Natural killer cell treated with Interleukin-12 subunit alpha and Interleukin-12 subunit beta and Interleukin-15 and Interleukin-18, amount 100 ng/mL, for 72 hours (primary cell): ENCODE measurements at places on chromosomes 2 and 18.
A peak's percentile ranks its signal among the peaks of the same experiment; 100 is the strongest.

- no peak for DNase-seq
Measured at GRCh38 chr2:209721497-209721896, 50.1 kb upstream of the UNC80 start.

DNA sequence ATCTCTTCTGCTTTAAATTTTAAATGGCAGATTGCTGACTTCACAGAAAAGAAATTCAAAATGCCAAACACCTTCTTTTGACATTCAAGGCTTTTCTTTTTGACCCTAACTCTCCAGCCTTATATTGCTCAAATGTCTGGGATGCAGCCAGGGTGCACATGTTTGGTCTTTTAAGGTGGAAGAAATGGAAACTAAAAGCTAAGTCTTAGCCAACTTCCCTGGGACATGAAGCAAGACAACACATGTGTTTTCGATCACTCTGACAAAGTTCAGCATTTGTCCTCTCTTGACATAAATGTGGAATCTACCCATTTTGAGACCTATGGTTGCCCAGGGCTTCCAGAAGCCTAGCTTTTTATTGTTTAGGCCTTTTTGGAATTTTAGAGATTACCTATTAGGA lies 161.6 kb downstream of the RDH14 start:
- DNase-seq, result no peak

DNA sequence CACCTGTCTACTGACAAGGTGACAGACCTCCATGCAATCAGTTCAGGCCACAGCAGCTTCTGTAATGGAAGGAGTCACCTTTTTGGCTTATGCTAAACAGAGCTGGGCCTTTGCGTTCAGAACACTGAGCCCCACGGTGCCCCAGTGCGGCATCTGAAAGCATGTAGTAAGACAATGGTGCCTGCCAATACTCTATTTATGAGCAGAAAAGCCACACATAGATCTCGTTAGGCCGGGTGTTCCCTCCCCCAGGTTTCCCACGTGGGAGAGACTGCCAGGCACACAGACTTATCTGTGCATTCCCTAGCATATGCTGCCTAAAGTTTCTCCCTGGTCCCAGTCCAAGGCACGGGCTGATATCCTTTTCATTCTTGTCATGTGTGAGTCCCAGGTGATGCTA lies 150.9 kb downstream of the ACTR3 start:
- DNase-seq, result no peak

GRCh38 chr2:35033748-35034147 lies 1321.8 kb upstream of the CRIM1 start:
- no peak for DNase-seq

GRCh38 chr2:70472221-70472890 lies 81.3 kb downstream of the TGFA start:
- no peak for DNase-seq

DNA sequence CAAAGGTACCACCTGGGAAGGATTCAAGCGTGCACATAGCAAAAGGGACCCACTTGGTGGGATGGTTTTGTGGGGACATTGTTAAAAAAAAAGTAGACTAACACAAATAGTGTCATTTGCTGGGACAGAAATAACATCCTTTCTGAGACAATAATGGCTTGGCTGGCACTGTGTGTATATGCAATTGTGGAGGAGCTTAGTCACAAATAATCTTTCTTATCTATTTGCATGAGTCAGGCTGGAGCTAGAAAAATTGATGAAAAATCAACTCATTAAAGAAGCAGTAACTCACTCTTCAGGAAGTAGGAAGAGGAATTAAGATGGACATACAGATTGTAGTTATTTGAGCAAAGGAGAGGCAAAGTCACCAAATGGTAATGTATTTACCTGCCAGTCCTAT lies 29.5 kb upstream of the ITGB6 start:
- no peak for DNase-seq

DNA sequence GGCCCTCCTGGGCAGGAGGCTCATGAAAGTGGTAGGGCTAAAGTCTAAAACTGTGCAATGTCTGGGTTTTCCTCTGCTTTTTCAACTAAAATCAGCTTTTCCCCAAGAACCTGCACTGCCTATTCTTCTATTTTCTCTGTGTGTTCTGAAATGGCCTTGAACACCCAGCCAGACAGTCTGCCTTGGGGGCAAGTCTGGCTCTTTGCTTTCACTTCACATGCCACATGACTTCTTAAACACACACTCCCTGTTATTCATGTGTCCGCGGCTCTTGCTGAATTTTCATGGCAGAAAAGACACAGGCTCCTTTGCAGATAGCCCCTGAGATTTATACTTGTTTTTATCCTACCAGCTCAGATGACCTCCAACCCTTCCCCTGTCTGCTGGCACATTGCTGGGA lies 10.6 kb upstream of the RPIA start:
- DNase-seq, result no peak

GRCh38 chr2:37084797-37085196 lies 479 bp downstream of the GPATCH11 start:
- no peak for DNase-seq

DNA sequence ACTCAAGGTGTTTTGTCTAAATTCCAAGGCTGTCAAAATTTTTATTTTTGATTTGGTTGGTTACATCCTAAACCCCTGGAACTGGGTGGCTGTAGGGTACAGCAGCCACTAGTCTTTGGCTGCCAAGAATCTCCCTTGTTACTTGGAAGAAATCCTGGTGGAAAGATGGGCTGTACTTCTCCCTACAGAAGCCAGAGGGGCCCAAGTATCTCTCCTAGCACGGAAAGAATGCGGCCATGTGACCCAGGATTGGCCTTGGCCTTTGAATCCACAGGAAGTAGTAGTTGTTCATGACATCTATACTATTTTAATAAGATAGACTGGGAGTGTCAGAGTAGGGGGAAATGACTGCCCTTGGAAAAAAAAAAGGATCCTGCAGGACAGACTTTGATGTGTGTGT lies 54.4 kb upstream of the MYO3B start:
- DNase-seq, result no peak

- DNase-seq, result no peak
Measured at GRCh38 chr2:187003038-187003554, 154.1 kb upstream of the ZSWIM2 start.

DNA sequence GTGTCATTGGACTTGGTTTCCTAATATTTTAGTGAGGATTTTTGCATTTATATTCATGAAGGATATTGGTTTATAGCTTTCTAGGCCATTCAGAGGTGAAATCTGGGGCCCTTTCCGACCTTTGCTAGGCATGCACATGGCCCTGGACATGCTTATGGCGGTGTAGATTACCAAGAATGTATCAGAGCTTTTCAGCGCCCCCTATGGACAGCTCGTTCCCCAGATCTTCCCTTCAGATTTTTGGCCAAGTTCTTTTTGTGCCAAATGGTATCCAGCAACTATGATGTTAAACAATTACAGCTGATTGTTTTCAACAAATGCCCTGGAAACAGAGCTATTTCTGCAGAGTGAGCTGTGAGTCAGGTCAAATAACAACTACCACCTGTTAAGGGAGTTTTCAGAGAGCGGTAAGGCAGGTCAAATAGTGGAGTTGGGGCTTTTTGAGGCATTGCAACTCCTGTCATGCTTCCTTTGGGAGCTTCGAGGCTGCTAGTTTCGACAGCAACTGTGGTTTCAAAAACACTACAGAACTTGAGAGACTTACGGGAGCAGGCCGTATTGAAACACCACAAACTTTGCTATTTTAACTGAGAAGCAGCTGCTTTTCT lies 188.3 kb downstream of the ZNF516 start:
- no peak for DNase-seq

DNA sequence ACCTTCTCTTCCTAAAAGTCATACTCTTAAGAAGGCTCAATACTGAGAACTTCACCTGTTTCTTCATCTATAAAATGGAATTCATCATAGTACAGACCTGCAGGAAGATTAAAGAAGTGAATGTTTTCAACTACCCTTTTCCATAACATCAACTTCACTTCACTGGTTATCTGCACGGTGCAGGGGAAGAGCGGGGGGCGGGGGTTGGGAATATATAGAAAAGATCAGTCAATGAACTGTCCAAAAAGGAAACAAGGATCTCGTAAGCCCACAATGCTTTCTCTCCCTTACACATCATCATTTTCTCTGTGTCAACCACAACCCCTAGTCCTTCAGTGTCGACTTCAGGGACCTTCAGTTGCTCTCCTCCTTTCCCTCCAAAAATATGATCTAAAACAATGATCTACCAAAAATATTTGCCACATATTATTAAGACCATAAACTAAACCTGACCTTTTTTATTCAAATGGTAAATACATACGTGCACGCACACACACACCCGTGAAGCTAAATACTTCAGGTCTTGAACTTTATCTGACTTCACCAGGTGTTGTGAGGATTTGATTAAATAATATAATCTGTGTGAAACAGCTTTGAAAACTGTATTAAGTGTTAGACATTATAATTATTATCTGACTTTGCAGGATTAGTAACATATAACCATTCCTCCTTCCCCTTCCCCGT lies 4.9 kb downstream of the MBOAT2 start:
- no peak for DNase-seq

DNA sequence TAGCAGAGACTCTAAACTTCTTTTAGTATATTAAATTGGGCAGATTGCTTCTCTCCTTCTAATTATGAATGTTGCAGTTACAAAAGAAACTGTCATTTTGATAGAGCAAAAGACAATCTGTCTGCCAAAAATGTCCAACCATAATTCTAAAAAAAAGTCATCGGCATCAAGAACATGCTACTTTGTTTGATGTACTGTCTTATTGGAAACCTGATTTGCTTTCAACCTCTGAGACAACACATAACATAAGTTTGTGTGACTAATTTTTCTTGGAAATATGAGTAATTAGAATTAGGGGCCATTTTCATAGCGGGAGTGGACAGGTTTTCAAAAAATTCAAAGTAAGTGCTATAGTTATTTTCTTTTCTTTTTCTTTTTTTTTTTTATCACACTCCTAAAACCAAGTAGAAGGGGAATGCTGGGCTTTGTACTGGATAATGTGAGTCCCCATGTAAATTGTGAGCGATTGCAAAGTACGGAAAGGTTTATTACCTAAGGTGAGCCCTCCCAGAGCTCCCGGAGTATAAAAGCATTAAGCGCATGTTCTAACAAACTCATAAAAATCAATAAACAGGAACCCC lies 59.1 kb downstream of the ZEB2 start:
- no peak for DNase-seq

DNA sequence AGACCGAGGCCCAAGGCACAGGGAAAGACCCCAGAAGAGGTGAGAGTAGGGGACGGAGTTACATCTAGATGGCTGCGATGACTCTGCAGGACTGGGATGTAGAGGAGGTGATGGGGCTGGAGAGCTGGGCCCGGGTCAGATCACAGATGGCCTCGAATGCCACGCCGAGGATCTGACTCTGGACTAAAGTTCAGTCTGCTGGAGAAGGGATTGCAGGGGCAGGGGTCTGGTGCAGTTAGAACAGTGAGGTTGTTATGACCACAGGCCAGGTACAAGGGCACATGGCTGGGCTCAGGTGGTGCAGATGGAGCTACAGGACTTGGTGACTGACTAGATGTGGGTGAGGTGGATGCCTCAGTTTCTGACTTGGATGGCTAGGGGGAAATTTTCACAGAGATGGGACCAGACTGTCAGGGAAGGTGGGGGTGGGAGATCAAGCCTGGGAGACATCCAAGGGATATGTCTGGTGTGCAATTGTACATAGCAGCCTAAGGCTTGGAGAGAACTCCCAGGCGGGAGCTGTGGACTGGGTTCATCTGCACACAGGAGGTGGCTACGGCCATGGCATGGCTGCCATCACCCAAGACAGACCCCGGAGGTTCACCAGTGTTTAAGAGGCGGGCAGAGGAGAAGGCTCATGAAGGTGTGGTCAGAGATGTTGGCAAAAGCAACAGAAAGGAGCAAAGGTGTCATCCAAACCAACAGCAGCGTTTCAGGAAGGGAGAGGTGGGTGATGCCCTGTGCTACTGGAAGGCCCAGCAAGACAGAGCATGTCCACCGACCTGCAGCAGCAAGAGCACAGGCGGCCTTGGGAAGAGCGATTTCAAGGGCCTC lies 66.9 kb downstream of the CIB4 start:
- DNase-seq, result no peak

DNA sequence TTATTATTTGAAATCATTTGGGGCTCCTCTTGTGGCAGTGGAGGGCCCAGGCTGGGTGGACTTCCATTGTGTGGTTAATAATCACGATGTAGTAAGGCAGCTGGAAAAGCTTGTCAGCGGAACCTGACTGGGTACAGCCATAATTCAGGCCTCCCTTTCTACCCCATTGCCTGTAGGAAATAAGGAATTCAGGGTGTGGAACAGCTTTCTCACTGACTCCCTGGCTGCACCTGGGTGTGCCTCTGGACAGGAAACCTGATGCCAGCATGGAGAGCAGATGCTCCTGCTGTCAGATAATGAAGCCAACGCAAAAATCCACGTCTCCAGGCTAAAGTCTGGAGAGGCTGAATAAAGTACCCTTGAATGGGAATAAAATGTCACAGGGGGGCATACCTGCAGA lies 44.2 kb downstream of the LYPD6B start:
- DNase-seq, result no peak

DNA sequence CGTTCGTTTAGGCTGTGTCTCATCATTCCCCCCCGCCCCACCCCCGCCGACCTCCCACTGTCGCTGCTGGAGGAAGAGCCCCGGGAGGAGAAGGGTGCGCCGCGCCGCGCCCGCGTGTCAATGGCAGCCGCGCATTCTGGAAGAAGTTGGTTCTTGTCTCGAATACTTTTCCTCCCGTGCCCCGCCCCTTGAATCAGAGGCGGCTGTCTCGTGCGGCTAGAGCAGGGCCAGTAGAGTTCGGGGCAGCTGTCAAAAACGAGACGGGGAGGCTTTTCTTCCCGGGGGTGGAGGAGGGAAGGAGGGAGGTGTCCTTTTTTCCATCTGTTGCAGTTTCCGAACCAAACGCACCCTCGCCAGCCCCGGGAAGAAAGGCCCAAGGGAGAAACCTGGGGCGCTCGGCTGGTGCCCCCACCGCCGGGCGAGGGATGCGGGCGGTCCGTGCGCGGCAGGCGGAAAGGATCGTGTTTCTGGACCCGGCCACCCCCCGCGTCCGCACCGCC lies 410 bp upstream of the TGIF1 start:
- DNase-seq, result no peak

GRCh38 chr2:129001926-129002325 lies 683.3 kb upstream of the HS6ST1 start:
- DNase-seq, result no peak

- peak; percentile 54 for DNase-seq
Measured at GRCh38 chr18:49019446-49020045, 68.8 kb upstream of the SMAD7 start.

GRCh38 chr2:173415431-173416381 lies 61.0 kb downstream of the CDCA7 start:
- DNase-seq, result no peak

DNA sequence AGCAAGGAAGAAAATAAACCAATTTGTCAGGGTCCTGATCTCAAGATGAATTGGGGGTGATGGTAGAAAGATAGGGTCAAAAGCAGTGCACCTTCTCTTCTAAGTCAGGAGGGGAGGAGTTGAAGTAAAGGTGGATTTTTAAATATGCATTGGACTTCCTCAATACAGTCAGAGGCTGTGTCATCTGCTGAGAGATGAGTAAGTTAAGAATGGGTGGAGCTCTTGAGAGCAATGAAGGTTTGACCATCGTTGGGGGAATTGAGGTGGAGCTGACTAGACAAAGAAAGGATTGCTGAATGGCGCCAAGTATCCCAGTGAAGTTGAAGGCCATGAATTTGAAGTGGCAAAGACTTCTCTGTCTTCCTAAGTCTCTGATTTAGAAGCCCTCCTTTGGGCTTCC lies 18.4 kb upstream of the CPO start:
- DNase-seq, result no peak

- DNase-seq, result no peak
Measured at GRCh38 chr2:8515864-8516533, 165.9 kb upstream of the ID2 start.

- no peak for DNase-seq
Measured at GRCh38 chr18:59954755-59955156, 55.0 kb downstream of the PMAIP1 start.

GRCh38 chr2:54402350-54402749 lies 53.8 kb upstream of the SPTBN1 start:
- DNase-seq, result no peak

- no peak for DNase-seq
Measured at GRCh38 chr2:160221391-160222276, 21.6 kb upstream of the ITGB6 start.
